ENCODE measurements at places on chromosomes 5 and 9.

GRCh38 chr9:99257723-99258389 lies 35.8 kb downstream of the SEC61B start:
- no peak for DNase-seq

DNA sequence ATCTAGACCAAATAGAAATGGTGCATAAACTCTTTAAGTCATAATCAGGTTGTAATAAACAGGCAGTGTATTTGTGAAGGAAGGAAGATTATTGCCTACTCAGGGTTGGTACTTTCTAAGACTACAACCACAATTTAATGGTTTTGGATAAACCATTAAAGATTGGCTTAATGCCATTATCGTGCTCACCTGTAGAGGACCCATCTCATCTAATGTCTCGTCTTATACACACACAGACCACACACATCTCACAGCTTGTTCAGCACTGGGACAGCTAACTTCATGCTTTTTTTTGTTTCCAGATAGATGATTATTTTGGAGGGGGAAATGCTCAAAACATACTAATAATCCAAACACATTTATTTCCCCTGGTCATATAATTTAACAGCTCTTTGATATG lies 175.7 kb upstream of the SLC12A2 start:
- no peak for DNase-seq

DNA sequence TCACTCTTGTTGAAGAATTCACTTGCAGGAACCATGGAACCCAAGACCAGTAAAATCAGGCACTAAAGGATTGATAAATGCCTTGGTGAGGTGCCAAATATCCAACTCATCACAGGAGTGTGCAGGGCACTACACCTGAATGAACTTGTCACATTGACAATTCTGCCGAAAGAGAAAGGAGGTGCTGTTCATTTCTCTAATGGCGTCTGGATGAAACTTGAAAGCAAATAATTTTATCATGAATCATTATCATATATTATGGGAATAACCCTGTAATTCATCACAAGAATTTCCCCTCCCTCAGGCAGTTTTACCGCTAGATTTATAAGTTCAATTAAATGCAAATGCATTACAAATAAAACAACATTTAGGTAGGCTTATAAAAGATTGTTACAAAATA lies 360.0 kb downstream of the GLIS3 start:
- no peak for DNase-seq

- DNase-seq = no peak
Measured at GRCh38 chr9:134392900-134393299, 66.6 kb downstream of the RXRA start.

DNA sequence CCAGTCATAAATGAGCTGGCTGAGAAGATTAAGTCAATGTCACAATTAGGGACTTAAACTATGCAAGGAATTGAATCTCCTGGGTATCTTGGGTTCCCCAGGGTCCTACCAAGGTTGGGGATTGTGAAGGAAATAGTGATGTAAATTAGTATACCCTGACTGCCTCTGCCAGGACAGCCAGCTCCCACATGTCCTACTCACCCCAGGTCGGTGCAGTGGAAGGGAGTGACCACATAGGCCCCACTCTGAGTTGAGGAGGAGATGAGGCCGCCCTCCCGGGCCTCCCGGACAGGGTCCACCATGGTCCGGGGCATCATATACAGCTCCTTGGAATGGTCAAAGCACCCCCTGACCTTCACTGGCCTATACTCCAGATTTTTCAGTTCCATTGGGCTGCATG lies 2.7 kb downstream of the SURF1 start:
- no peak for DNase-seq

DNA sequence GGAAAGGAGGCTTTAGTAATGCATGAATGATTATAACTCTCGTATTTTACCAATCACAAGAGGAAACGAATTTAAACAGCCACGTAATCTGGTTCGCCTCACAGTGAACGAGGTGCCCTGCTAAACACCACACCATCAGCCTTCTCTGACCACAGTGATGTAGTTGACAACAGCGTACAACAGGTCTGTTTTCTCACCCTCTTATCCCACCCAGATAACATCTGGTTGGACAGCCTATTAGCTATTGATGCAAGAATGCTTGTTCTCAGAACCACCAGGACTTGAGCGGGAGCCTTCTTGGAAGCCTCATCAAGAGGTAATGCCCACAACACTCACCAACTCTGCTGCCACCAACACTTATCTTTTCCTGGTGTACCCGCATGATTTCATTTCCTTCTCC lies 23.3 kb downstream of the SLC1A3 start:
- no peak for DNase-seq

- no peak for DNase-seq
Measured at GRCh38 chr5:142017832-142018427, 5.1 kb upstream of the GNPDA1 start.

DNA sequence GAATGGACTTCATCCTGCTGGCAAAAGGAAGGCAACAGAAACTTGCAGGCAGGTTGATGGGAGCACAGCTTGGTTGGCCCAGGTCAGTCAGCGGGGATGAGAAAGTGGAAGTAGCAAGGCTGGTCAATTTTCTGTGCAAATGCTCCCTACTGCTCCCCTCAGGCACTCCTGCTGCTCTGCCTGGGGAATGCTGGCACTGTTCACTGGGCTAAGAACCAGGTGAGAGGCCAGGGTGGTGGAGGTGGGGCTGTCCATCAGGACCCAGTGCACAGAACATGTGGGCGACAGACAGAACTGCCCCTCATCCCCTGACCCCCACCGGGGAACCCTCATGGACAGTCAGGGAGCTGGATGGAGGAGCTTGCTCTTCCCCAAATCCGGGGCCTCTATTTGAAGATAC lies 593.1 kb downstream of the IRX1 start:
- no peak for DNase-seq

DNA sequence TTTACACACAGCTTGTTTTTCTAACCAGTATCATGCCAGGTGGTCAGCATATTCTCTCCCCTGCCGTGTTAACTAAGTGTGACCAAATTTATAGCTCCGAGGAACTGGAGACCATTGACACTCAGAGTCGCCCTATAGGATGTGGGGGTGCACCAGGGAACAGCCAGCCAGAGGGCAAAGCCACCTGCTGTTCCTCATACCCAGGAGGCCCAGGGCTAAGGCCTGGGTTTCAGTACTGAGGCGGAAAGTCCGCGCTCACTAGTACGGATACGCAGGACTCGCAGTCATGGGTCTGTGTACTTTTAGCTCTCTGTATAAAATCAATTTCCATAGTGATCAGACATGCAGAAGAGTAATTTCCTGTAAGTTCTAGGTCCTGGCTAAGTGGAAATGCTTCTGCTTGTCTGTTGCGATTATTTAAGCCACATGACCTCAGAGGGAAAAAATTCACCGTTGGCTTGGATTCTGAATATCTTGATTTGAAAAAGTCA lies 247.0 kb downstream of the AOPEP start:
- DNase-seq = no peak

DNA sequence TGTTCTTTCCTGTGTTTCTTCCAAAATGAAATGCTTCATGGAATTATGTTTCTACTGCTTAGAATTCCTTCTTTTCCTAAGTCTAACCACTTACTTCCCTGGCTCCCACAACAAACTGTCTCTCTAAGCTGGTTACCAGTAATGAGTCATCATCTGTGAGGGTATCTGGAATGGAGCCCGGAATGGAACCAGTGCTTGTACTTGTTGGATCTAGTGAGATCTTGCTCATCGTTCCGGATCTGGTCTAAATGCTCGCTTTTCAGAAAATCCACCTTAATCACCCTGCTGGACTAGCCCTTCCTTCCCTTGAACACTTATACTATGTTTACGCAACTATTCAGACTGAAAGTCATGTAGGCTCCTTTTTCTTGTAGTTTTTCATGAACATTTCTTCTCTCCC lies 184.8 kb downstream of the PBX3 start:
- DNase-seq = no peak

DNA sequence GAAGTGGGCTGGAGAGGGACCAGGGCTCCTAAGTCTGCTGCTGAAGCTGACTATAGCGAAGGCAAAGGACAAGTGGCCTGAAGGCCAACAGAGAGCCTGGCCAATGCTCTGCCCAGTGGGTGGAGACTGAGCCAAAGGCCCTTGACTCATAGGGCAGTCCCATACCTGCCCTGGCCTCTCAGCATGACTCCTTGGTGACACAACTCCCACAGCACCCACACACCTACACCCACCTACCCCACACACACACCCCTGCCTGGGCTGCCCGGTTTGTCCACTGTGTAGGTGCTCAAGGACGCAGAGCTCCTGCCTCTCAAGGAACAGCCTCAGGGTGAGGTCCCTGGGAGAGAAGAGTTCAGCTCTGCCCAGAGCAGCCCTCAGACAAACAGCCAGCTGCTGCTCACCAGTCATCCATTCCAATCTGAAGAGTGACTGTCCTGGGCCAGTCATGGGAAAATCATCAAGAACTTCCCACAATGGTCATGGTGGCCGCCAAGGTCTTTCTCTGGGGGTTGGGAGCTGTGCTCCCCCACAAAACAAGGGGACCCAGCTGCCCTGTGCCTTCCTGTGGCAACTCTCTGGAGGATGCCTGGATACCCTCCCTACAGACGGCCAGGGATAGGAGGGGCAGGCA lies 5.0 kb downstream of the TNIP1 start:
- no peak for DNase-seq

GRCh38 chr9:109745335-109746283 lies 34.4 kb upstream of the PALM2AKAP2 start:
- no peak for DNase-seq

- DNase-seq = no peak
Measured at GRCh38 chr9:81132796-81133195, 556.6 kb downstream of the TLE1 start.

DNA sequence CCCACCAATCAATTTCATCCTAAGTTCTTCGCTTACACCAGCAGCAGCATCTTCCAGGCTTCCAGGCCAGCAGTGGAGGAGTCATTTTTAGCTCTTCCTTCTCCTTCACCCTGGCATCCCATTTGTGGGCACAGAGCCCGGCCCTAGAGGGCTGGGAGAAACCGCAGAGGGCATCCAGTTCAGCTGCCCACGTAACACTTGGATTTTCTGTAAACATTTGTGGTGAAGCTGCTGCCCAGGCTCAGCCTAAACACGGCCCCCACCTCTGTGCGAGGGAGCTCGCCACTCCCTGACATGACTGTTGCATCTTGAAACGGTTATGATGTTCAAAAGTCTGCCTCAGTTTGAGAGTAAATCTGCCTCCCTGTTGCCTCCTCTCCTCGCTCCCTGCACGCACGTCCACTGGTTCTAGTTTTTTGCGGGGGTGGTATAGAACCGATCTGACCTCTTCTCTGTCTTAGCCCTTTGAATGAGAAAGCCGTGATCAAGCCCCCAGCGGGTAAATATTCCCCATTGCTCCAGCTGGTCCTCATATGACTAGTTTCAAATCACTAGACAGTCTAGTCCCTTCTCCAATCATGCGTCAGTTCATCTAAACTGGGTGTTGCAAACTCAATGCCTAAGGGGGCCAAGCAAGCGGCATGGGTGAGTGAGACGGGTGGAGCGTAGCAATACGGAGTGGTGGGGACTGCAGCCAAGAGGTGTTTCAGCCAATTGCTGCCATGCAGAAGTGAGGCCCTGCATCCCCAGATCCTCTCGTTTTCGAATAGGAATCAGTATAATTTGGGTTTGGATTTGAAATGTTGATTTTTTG lies 34.9 kb upstream of the N4BP3 start:
- no peak for DNase-seq

Data from osteocyte (in vitro differentiated cells).